DMS53 (cell line): ENCODE measurements at places on chromosomes 6 and 20.
A peak's percentile ranks its signal among the peaks of the same experiment; 100 is the strongest.

- peak; percentile 22 for DNase-seq
Observed at GRCh38 chr6:119620846-119621555, 271.4 kb upstream of the MAN1A1 start.

DNA sequence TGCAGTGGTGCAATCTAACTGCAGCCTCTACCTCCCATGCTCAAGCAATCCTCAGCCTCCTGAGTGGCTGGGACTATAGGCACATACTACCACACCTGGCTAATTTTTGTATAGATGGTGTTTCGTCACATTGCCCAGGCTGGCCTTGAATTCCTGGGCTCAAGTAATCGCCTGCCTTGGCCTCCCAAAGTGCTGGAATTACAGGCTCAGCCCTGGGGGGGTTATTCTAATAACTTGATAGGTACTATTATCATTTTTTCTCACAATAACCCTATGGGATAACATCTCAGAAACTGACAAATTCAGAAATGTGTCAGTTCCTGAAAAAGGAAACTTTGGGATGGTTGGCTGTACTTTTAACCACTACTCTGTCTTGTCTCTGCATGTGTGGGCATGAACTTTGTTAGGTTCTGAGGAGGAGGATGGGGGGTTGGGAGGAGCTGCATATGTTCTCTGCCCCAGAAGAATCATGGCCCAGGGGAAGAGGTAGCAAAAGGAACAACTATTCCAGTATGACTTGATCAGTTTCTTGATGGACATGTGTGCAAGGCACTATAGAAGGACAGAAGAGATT is 169.9 kb downstream of the CARMIL1 start:
- no peak for DNase-seq

- DNase-seq: no peak
Observed at GRCh38 chr6:131811500-131811899, 3.7 kb downstream of the ENPP1 start.

- peak; percentile 76 for DNase-seq
Observed at GRCh38 chr6:54194067-54194466, 82.8 kb downstream of the MLIP start.

DNA sequence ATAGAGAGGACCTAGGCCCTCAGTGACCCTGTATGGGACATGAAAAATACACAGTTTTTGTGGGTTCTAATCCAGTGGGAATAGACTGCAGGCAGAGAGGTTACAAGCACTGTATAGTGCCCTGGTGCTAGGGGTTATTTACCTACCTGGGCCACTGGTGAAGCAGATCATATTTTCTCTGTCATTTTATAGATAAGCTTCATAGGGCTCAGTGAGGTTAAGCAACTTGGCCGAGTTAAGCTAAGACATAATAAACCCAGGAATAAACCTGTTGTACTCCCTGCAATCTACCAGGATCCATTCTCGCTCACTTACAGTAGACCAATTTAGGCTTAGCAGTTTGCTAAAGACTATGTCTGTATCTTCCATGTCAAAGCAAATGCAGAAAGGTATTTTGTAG is 340.6 kb upstream of the KHDRBS2 start:
- no peak for DNase-seq
